ENCODE measurements at places on chromosomes 11 and 22.

- DNase-seq, result no peak
Measured at GRCh38 chr11:80529726-80530125, 1088.9 kb upstream of the TENM4 start.

- DNase-seq, result no peak
Measured at GRCh38 chr11:95703049-95703448, 86.5 kb downstream of the FAM76B start.

- no peak for DNase-seq
Measured at GRCh38 chr11:42669248-42669976, 642.4 kb upstream of the API5 start.

DNA sequence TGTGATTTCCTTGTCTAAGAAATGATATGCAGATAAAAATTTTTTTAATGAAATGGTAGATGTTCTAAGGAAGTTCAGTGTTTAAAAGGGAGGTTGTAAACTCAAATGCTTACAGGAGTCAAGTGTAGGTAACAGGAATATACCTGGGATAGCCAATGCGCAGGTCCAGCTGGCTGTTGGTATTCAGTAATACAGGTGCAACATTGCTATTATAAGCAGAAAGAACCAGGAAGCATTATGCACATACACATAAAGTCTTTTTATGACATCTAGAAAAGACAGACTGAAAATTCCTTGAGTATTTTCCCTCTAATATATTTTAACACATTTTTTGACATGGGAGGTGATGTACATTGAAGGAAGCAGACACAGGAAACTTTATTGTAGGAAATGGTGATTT, 43.6 kb upstream of the B3GNT6 start:
- no peak for DNase-seq

- no peak for DNase-seq
Measured at GRCh38 chr11:119724956-119725355, 4.0 kb downstream of the NECTIN1 start.

- no peak for DNase-seq
Measured at GRCh38 chr11:12420706-12421105, 43.3 kb downstream of the PARVA start.

DNA sequence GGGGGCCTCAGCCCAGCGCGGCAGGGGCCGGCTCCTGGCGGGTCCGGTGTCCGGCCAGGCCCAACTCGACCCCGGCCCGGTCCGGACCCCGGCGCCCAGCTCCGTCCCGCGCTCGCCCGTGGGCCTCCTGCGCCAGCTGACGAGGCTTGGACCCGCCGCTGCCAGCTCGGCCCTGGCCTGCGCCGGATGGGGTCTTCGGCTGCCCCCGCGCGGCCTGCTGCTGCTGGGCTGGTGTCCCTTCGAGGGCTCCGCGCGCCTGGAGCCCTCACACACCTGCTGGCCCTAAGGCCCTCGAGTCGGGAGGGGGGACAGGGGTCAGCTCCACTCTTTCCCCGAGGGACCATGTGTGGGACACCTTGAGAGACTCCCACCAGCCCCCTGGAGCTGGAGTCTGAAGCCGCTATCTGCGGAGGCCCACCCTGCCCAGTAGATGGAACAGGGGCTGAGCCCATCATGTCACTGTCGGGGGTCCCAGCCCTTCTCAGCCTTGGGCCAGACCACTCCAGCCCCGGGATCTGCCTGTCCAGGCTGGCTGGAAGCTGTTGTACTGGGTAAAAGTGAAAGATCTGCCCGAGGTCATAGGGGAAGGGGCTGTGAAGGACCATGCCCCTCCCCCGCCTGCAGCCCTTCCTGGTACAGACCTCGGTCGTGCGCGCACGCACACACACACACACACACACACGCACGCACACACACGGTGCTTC, 768 bp upstream of the CDKN1C start:
- DNase-seq, result no peak

GRCh38 chr11:125663910-125664309, 16.7 kb downstream of the ACRV1 start:
- no peak for DNase-seq

GRCh38 chr11:71265559-71266092, 13.2 kb upstream of the SHANK2 start:
- no peak for DNase-seq

GRCh38 chr11:57453543-57454177, 6.7 kb upstream of the RTN4RL2 start:
- DNase-seq, result peak; percentile 19

DNA sequence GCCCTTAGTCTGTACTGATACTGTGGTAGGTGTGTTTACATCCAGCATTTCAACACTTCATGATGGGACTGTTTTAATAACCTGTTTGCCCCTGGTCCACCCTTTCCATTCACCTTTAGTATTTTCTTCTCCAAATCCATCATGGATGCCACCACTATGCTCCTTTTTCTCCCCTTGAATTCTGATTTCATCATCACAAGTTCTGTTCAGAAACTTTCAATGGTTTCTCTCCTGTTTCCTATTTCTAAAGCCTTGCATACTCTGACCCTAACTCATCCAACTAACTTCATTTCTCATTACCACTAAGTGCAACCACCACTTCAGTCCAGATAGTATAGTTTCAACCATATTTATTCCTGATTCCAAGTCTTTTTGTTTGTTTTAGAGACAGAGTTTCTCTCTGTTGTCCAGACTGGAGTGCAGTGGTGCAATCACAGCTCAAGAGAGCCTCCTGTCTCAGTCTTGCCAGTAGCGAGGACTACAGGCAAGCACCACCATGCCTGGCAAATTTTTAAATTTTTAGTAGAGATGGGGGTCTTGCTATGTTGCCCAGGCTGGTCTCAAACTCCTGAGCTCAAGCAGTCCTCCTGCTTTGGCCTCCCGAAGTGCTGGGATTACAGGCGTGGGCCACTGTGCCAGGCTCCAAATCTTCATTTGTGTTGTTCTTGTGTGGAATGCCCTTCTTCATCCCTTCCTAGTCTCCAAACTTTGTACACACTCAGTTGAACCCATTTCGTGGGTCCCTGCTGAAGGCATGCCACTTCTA, 1.2 kb upstream of the LIN7C start:
- DNase-seq, result no peak

- no peak for DNase-seq
Measured at GRCh38 chr11:43382614-43383013, 23.9 kb downstream of the TTC17 start.

DNA sequence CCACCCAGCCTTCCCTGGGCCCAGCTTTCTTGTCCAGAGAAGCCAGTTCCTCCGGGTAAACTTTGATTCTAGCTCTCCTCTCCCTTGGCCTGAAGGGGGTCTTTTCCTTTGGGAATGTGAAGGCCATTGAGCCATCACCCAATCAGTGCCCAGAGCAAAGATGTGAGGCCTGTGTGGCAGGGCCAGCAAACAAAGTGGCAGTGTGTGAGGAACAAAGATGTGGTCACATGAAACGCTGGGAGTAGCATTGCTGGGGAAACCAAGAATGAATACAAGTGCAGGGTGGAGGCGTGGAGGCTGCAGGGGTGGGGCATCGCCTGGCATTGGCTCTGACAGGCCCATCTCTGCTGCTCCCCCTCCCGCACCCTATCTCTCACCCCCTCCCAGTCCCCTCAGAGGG, 91.9 kb upstream of the BID start:
- no peak for DNase-seq

- no peak for DNase-seq
Measured at GRCh38 chr11:40178470-40178869, 1281.0 kb downstream of the LRRC4C start.

DNA sequence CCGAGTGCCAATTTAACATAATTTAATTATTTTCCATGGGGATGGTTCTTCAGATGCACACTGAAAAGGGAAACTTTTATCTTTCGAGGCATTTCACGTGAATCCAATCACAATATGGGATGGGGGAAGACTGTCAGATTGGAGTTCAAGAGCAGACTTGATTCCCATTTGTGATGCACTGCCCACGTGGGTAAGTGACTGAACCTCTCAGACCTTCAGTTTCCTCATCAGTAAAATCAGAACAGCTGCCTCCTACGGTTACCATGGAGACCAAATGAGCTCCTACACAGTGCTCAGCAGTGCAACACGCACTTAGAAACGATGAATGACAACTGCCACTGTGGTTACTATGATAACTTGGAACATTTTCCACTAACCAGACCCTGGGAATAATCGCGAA, 21.7 kb downstream of the KIAA0930 start:
- DNase-seq, result peak; percentile 10

DNA sequence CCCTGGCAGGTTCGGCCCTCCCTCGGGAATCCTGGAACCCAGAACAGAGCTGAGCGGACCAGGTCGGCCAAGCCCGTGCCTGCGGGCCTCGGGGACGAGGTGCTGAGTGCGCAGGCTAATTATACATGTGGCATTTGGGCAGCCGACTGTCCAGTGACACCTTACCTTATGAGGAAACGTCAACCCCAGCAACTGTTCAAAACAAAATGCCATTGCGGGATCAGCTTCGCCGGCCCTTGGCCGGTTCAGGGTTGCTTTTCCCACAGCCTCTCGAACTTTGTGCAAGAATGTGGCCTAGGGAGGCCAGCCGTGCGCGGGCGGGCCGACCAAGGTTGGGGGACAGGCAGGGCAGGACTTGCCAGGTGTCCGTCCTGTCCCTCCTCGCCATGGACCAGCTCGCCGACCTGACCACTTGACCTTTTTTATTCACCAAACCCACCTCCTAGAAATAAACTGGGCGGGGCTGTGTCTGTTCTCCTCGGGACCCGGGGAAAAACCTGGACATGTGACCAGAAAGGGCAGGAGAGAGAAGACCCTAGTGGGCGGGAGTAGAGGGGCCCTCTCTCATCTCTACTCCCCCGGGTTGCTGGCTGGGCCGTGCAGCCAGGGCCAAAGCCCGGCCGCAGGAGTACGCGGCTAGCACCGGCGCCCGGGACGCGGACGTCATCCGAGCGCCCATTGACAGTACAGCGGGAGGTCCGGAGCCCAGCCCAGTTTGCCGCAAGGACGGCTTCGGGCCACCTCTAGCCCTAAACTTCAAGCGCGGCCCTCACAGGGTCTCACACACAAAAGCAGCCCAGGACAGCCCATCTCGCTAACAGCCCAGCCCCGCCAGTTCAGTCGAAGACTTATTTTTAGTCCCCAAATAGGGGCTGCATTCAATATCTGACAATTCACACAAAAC, 134.3 kb upstream of the C11orf58 start:
- DNase-seq, result no peak

DNA sequence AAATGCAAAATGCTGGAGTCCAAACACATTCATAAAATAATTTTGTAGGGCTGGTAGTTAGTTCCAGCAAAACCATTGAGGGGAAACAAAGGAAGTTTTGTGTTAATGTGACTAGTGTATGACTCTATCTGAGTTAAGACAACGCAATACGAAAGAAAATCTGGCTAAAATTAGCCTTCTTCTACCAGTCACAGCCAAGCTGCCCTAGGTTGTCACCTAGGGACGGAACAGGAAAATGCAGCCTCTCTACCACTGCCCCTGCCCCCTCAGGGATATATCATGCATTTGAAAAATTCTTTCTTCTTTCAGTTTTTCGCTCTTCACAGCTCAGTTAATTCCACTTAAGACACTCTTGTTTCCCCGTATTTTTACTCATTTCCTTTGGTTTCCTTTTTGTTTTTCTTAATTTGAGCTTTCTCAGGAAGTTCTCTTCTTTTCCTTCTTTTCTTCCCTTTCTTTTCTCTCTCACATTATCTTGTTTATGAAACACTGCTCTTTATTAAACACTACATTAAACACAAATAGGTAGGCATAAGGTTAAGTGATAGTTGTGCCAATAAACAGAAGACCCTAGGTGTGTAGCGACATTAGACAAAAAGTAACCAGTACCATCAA, 30.6 kb downstream of the KIRREL3 start:
- DNase-seq, result no peak

DNA sequence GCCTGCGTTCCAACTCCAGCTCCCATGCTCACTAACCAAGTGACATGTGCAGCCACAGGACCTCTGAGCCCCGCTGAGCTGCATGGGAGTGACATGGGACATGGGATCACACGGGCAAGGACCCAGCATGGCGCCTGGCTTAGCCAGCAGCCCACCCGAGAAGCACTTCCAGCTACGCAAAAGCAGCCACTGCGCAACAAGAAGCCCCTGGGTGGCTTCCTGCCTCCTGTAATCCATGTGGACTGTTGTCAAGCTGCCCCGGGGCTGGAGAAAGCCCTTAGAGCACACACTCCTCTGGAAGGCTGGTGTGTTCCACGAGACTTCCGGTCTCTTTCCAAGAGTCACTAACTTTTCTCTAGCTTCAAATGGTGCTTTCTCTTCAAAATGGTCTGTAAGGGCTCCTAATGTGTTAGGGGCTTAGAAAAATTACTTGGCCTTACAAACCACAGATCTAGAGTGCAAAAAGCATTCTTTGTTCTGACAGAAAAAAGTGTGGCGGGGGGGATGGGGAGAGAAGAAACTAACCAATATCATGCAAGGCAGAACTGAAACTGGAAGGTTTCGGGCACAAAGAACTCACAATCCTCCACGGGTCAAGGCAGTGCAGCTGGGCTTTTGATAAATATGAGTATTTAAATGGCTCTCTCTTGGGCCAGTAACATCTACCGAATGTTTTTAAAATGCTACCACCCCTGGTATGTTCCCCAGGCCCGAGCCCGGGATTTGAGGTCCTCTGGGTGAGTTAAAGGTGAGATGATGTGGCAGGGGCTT, 5.5 kb downstream of the C11orf24 start:
- DNase-seq, result no peak

- no peak for DNase-seq
Measured at GRCh38 chr11:2858995-2859698, 26.4 kb downstream of the CDKN1C start.

- no peak for DNase-seq
Measured at GRCh38 chr11:5283086-5283485, 13.3 kb upstream of the HBE1 start.

Data from NCI-H2029 (cell line).